ENCODE measurements at places on chromosomes 16 and 17.

GRCh38 chr17:10557422-10557821, 8.0 kb upstream of the MYH2 start:
- DNase-seq = no peak

DNA sequence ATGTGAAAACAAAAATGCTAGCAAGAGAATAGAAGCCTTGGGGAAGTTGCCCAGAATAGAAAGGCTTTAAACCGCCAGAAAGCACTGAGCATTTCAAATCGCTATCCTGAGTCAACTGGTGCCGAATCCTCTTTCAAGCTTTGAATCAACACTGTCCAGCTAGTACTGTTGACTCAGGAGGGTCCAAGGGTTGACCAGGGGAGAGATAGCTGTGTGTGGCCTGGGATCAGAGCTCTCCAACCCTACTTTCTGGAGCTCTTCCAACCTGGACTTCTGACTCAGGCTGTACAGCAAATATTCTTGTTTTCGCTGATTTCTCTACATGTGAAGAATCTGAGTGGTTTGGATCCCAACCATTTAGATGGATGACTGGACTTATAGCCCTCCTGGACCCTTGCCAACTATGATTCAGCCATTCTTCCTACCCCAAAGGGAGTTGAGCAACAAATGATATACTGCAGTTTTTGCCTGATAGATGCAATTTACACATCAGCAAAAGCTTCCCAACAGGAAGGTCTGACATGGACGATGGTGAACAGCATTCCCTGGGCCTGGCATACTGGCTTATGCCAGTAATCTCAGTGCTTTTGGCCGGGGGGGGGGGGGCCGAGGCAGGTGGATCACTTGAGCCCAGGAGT, 154.0 kb upstream of the SDK2 start:
- DNase-seq = peak; percentile 50

DNA sequence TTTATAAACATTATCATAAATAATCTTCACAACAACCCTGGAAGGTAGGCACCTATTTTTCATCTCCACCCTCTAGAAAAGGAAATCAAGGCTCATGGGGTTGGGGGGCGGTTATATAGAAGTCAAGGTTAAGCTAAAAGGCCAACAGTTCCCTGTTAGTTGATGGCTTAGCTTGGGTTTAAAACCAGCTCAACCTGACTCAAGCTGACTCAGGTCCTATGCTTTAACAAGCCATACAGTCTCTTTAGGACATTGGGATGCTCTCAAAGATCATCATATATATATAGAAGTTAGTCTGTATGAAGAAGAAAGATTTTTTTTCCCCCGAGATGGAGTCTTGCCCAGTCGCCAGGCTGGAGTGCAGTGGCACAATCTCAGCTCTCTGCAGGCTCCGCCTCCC, 44.8 kb upstream of the MED13 start:
- no peak for DNase-seq

DNA sequence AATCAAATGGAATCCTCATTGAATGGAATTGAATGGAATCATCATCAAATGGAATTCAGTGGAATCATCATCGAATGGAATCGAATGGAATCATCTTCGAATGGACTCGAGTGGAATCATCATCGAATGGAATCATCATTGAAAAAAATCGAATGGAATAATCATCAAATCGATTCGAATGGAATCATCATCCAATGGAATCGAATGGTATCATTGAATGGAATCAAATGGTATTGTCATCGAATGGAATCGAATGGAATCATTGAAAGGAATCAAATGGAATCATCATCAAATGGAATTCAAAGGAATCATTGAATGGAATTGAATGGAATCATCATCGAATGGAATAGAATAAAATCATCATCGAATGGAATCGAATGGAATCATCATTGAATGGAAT, 619.3 kb downstream of the TP53TG3F start:
- DNase-seq = peak; percentile 32

All from stomach (tissue), 19 donors.